ENCODE measurements at places on chromosomes 13 and 19.

DNA sequence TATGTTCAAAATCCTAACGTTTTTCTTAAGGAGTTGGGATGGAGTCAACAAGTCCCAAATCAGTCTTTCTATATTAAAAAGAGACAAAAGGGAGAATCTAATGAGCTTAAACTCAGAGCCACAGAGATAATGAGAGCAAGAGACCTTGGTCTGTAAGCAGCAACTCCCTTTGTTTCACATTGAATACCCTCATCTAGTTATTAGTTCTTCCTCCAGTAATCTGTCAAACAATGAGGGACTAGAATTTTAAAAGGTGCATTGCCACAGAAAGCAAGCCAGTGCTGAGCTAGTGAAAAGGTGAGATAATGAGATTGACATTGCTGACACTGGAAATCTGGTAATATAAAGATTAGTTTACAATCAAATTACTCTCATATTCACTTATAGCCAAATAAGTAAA is 718.6 kb downstream of the DACH1 start:
- DNase-seq, result no peak

- DNase-seq, result no peak
These were observed 675.3 kb upstream of the SGCG start for GRCh38 chr13:22505489-22505888.

GRCh38 chr13:61466280-61466679 is 50.6 kb upstream of the PCDH20 start:
- no peak for DNase-seq

DNA sequence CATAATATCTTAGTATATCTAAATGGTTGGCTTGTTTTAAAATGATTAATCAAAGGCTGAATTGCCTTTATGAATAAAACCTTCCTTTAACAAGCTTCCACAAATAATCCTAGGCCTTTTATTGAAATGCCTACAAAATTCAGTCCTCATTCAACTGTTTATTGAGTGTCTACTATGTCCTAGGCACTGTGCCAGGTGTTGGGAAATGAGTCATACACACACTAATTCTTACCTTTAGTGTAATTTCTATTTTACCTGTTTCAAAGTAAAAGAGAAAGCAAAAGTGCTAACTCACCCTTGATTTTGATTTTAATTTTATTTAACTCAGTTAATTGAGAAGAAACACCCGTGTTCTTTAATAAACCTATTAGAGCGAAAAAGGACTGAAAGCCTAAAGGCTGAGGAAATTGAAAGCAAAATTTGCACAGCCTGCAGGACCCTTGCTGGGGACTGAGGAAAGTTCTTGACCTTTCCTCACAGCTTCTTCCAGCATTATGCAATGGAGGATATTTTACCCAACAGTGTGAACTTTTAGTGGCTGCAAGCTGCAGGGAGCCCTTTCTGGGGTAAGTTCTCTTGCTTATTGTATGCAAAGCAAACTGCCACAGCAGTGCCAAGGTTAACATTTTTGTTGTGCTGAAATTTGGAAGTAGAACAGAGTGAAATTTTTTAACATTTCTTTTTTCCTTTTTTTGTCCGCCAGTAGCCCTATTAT is 83.1 kb downstream of the B3GLCT start:
- no peak for DNase-seq

GRCh38 chr13:99087954-99088491 is 110.2 kb upstream of the DOCK9 start:
- peak; percentile 16 for DNase-seq

DNA sequence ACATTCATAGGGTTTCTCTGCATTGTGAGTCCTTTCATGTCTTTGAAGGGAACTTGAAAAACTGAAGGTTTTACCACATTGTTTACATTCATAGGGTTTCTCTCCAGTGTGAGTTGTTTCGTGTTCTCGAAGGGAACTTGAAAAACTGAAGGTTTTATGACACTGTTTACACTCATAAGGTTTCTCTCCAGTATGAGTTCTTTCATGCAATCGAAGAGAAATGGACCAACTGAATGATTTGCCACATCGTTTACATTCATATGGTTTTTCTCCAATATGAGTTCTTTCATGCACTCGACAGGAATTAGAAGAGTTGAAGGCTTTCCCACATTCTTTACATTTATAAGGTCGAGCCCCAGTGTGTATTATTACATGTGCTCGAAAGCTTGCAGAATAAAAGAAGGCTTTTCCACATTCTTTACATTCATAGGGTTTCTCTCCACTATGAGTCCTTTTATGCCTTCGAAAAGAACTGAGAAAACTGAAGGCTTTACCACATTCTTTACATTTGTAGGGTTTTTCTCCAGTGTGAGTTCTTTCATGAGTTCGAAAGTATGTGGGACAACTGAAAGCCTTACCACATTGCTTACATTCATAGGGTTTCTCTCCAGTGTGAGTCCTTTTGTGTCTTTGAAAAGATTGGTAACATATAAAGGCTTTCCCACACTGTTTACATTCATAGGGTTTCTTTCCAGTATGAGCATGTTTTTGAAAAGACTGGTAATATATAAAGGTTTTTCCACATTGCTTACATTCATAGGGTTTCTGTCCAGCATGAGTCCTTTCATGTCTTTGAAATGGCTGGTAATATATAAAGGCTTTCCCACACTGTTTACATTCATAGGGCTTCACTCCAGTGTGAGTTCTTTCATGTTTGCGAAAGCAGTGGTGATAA is 20.7 kb downstream of the ZNF14 start:
- no peak for DNase-seq

DNA sequence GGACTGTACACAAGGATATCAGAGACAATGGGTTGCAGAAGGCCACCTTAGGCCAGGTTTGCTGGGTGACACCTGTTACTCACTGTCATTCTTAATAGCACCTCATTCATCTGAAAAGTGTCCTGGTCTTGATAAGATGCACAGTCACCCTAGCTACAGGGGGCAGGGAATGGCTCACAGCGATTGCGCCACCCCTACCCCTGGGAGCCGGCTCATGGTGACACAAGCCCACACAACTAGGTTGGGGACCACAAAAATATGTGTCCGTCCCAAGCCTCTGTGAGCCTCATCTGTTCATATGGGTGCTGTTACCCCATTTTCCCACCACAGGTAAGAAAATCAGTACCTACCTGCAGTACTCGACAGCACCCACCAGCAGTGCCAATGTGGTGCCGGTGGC is 23.4 kb downstream of the MED26 start:
- DNase-seq, result no peak
